ENCODE measurements at places on chromosomes 16 and 17.

DNA sequence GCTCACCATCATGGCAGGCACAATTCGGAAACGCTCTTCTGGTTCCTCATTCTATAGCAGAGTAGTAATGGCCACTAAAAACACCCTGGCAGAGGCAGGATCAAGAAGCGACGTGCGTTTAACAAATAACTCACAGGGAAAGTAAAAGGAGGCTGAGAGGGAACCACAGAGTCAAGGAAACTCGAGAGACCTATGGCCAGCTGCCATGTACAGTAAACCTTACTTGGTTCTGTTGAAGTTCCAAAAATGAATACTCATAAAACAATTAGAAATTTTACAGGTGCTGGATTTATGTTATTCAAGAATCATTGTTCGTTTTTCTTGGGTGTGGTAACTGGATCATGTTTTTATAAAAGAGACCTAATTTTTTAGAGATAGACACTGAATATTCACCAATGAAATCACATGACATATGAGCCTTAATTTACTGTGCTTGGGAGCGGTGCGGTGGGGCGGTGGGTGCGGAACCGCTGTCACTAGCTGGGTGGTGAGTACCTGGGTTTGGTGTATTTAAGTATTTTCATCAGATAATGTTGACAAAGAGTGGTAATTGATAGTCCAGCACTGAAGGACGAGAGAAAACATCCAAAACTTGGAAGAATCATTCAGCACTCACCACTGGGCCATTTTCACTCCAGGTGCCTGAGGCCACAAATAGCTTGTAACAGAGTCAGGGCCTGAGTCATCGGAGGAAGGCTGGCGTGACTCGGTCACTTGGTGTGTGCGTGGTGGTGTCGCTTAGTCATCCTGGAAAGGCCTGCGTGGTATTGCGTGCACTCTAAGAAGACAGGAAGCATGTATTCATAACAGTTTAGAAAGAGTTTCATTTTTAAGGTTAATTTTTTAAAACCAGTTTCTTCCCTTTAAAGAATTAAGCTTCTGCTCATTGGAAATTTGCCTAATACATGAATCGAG, 135.4 kb upstream of the CHMP6 start:
- peak; percentile 60 for DNase-seq

DNA sequence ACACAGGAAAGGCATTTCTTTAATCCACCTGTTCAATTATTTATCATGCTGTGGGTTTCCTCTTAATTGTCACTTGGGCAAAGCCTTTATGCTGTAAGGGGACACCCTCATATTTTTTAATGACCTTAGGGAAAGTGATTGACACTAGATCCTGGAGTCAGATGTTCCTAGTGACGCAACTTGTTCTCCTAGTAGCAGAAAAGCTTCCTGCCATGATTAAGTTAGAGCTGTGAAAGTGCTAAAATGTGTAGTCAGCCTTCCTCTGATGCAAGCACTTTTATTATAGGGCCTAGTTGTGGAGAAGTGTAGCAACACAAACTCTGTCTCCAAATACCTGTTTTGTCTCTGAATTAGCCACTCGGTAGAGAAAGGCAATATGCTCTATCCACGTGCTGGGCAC, 12.3 kb downstream of the TMEM100 start:
- no peak for DNase-seq

DNA sequence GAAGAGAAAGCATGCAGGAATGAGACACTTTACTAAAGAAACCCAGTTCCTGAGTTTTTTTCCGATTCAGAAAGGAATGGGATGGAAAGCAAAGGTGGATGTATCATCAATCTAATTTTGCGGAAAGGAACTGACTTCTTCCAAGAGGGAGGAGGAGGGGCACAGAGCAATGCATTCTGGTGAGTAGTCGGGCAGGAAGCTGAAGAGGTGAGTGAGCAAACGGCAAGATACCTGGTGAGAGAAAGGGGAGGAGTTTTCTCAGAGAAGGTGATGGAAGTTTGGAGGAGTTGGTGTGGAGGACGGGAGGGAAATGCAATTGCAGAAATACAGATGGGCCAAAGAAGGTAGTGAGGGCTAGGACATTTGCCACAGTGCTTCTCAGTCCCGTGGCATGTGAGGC, 713.2 kb downstream of the KCNJ2 start:
- no peak for DNase-seq

GRCh38 chr17:46144246-46144645, 49.0 kb downstream of the KANSL1 start:
- no peak for DNase-seq

- DNase-seq, result peak; percentile 27
Observed at GRCh38 chr17:7548585-7549400, at the start of gene TNFSF12. Gene TNFSF12 (plus strand): TSS chr17:7549058. CDS start chr17:7549154, 96 bp downstream.

- DNase-seq, result no peak
Observed at GRCh38 chr17:6639014-6639585, 1.4 kb downstream of the KIAA0753 start.

DNA sequence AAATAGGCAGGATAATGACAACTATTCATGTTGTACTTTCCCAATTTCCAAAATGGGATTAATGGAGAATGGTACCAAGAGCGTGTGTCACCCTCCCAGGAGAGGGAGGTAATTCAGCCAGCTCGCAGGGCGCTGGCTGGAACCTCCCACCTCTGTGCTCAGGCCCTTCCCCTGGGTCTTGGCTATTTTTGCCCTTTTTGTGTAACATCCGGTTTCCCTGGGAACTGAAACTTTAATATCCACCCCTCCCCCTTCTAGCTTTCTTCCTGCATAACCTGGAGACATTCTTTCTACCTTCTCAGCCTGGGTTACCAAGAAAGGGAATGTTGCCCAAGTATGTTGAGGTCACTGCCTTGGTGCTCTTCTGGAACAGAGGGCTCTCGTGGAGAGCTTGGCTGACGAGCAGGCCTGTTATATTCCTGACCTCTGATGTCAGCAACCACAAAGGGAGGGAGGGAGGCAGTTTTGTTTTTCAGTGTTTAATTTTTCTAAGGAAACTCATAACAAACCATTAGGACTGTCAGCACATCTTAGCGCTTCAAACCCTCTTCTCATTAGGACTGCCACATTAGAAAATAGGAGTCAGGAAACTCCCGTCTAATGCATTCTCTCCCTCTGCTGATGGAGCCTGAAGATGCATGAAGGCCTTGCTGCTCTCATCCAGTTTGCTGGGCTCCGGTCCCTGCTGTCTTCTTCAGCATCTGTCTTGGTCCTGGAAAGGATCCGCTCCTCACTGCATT, 25.6 kb downstream of the ITGB3 start:
- no peak for DNase-seq

DNA sequence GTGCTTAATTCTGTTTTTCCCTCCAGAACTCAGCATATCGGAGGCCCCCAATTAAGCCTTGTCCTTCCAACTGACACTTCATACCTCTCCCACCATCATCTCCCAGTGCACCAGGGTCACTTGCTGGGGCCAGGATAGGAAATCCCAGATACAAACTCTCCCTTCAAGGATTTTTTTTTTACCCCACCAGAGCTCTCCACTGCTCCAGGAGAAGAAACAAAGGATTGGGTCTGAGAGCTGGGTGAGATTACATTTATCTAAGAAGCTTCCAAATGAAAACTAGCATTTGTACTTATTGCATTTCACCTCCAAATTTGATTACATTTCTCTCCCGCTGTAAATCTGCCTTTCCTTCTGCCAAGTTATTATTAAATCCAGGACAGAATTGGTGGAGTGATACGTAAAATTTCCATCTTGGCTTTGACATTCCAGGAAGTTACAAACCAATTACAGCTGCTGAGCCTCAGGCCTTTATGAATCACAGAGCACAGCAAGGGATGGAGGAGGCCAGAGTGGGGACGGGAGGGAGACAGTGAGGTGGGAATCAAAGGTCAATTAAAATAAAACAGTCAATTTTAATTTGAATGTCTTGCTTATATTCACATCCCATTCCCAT, 123.5 kb downstream of the USP31 start:
- DNase-seq, result no peak

GRCh38 chr16:86498671-86499439, 11.5 kb upstream of the FOXF1 start:
- no peak for DNase-seq

DNA sequence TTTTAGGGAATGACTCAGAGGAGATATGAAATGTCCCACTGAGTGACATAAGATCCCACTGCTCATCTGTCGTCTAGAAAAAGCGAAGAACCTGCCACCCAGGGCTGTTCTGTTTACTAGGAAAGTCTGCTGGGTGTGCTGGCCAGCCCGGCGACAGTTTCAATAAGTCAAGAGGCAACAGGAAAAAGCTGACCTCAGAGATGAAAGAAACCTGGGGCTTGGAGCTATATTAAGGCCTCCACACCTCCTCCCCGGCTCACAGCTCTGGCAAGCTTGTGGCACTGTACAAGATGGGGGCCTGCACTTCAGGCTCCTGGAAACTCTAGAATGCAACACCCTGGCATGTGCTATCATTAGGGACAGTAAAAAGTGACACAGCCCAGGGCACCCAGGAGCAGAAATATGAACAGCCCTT, 10.6 kb downstream of the ZFHX3 start:
- DNase-seq, result no peak

DNA sequence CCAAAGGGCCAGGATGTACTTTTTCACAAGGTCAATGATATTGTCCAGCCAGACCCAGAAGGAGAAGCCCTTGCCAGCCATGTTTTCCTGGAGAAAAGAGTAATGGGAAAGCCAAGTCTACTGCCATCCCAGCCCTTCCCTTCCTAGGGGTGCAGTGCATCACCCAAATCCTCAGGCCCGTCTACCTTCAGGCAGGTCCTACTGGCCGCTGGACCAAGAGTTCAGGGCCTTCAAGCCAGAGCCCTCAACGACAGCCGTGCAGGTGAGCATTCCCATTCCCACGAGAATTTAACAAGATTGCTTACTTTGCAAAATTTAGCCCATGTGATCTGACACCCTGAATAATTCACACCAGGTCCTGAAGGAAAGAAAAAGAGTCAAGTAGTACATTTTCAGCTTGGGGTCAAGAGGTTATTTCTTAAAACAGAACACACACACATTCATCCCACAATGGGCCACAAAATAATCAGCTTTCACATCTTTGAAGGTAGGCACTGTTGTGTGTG, 35.0 kb downstream of the STAT5A start:
- no peak for DNase-seq

DNA sequence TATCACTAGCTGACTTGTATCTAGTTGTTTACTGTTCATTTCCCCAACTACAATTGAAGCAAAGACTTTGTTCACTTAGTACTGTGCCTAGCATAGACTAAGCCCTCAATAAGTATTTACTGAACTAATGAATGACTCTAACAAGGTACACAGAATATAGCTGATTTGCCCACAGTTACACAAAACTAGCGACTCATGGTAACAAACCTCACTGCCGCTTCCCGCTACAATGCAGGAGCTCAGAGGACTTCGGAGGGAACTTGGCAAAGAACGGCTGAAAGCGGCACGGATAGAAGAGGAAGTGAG, 524 bp downstream of the EFTUD2 start:
- DNase-seq, result no peak

- no peak for DNase-seq
Observed at GRCh38 chr17:18117982-18118975, 9.7 kb downstream of the MYO15A start.

DNA sequence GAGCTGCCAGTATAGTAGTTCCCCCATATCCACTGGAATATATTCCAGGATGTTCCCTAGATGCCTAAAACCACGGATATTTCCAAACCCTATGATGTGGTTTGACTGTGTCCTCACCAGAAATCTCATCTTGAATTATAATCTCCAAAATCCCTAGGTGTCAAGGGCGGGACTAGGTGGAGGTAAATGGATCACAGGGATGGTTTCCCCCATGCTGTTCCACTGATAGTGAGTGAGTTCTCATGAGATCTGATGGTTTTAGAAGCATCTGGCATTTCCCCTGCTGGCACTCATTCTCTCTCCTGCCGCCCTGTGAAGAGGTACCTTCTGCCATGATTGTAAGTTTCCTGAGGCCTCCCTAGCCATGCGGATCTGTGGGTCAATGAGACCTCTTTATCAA, 168.6 kb downstream of the MAF start:
- DNase-seq, result no peak

- no peak for DNase-seq
Observed at GRCh38 chr16:79838496-79839259, 238.1 kb upstream of the MAF start.

- peak; percentile 27 for DNase-seq
Observed at GRCh38 chr16:3578610-3579551, 1.7 kb upstream of the NLRC3 start.

GRCh38 chr17:43728081-43728480, 30.5 kb downstream of the SOST start:
- no peak for DNase-seq

Data from activated T-helper 1 cell treated with anti-CD3 and anti-CD28 coated beads, Interleukin-2, amount 50 U/mL, for 16 hours (primary cell).